HT1080 (cell line): ENCODE measurements at places on chromosomes 7 and 10.

- DNase-seq = no peak
These were observed 7.1 kb upstream of the KCNIP2 start for GRCh38 chr10:101850749-101851148.

GRCh38 chr7:158049271-158049670 lies 538.4 kb downstream of the PTPRN2 start:
- DNase-seq = no peak

- DNase-seq = no peak
These were observed 15.7 kb downstream of the NOLC1 start for GRCh38 chr10:102167861-102168260.

DNA sequence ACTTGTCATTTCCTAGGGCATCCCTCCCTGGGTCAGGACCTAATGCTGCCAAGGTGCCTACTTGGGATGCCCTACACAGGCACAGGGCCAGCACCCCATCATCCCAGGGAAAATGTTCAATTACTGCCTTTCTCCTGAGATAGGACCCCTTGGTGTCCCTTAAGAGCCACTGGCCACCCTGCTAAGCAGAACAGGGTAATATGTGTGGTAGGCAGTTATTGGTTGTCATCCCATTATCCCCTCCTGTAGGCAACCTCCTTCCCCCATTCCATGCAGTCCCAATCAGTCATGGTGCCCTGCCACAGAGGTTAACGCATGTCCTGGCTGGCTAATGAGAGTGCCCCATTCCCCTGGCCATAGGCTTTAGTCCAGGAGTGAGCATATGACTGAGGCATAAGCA lies 53.2 kb downstream of the PRLHR start:
- DNase-seq = no peak

GRCh38 chr10:120539076-120539475 lies 82.0 kb downstream of the PLPP4 start:
- no peak for DNase-seq

- DNase-seq = no peak
These were observed 147.7 kb downstream of the WDR11 start for GRCh38 chr10:120998782-120999285.

GRCh38 chr7:147639037-147639436 lies 951.5 kb upstream of the C7orf33 start:
- no peak for DNase-seq

- no peak for DNase-seq
These were observed 769.6 kb downstream of the GRID1 start for GRCh38 chr10:85597006-85597405.

- DNase-seq = no peak
These were observed 649.2 kb downstream of the SORCS1 start for GRCh38 chr10:106515206-106515790.

DNA sequence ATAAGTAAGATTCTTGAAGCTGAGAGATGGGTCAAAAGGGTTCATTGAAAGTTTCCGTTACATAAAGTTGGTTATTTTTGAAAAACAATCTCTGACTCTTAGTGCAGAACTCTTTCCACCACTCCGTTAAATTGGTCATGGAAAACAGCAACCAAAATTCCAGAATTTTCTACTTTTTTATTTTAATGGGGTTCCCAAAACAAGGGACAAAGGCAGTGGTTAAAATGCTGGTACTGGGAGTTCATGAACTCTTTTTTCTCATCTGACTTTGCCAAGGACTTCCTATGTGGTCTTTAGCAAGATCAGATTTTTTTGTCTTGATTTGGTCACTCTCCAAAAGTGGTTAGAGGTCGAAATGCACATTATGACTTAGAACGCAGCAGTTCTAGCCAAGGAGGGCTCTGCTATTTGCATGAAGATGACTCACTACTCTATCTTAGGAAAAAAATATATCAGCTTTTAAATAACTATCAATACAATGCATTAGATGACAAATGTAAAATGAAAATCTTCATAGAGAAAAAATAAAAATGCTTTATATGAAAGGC lies 145.7 kb downstream of the REEP3 start:
- DNase-seq = peak; percentile 88

DNA sequence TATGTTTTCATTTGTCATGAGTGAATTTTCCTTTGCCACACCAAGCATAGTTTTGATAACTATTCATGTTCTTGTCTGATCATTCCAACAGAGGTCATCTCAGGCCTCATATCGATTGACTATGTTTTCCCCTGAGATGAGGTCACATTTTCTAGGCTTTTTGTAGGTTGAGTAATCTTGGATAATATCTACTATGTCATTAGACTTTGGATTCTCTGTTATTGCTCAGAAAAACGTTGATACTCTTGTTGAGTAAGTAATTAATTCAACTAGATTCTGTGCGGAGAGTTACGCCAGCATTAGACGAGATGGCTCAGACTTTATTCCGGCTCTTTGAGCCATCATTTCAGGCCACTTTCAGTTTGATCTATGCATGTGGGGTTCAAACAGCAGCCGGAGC lies 57.7 kb downstream of the KLF6 start:
- DNase-seq = no peak

DNA sequence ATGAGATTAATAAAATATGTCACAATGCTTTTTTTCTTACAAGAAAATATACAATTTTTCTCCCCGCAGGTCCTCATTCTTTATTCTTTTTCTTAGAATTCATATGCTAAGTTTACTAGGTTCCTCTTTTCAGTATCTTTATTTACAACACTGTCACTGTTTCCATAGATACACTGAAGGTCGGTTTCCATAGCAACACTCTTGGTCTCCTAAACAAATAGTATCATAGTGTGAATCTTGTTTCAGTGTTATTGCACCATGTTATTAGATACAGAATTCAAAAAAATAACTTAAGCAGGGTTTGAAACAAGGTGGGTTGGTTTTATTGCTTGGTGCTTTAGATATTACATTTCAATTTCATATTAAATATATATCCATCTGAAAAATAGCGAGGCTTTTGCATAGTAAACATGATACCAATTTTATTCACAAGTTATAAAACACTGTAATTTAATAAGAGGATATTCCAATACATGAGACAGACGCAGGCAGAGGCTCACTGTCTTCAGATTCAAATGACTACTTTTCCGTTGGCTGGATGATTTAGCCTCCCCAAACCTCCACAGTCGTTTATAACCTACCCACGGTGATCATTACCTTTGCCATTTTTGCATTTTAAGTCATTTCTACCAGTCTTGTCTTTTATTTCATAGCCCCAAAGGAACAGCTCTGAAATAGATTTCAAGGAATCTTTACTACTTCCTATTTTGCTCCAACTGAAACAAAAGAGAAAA lies 88.9 kb upstream of the KLF6 start:
- peak; percentile 31 for DNase-seq

GRCh38 chr7:74561898-74562613 lies 95.5 kb upstream of the GTF2I start:
- DNase-seq = no peak

DNA sequence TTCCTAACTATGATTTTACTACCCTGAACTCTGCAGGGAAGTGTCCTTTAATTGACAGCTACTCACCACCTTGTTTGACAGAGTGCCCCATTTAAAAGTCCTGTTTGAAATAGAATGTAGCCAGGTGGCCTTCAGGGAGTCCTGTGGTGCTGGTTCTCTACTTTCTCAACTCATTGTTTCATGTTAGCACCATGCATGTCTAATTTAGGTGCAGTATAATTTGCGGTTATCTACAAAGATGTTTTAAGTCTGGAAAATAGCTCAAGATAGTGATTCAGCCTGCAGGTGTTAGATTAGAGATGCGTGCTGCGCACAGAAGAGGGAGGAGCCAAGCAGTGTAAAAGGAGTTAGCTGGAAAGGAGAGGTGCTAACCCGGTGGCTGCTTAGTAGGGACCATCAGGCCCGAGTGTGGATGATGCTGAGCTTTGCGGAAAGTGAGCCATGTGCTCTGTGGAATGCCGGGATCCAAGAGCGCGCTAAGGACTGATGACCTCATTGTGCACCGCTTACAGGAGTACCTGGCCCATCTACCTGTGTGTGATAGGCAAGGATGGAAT lies 1.2 kb downstream of the CCM2 start:
- no peak for DNase-seq

DNA sequence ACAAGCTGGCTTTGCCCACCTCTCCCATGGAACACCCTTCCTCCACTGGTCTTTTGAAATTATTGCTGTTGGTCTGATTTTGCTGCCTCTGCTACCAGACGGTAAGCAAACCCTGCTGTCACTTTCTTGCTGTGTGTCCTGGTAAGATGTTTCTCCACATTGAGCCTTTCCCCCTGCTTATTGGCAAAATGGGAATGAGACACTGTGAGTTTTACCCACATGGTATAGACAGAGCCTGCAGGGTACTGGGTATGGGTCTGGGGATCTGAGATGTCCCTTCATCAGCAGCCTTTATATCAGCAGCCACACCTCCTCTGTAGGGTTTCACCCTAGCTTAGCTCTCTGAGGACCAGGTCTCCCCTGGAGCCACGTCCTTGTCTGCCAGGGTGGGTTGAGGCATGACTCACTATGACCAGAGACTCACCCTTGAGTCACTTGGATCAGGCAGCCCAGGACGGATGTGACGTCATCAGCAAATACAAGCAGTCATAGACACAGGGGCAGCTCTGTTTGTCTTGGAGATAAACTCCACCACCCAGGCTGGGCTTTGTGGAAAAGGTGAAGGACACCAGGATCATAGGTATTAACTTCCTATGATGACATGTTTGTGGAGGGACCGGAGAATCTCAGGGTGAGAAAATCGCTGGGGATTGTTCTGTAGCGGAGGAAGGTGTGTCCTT lies 17.9 kb upstream of the BAIAP2L1 start:
- peak; percentile 97 for DNase-seq

DNA sequence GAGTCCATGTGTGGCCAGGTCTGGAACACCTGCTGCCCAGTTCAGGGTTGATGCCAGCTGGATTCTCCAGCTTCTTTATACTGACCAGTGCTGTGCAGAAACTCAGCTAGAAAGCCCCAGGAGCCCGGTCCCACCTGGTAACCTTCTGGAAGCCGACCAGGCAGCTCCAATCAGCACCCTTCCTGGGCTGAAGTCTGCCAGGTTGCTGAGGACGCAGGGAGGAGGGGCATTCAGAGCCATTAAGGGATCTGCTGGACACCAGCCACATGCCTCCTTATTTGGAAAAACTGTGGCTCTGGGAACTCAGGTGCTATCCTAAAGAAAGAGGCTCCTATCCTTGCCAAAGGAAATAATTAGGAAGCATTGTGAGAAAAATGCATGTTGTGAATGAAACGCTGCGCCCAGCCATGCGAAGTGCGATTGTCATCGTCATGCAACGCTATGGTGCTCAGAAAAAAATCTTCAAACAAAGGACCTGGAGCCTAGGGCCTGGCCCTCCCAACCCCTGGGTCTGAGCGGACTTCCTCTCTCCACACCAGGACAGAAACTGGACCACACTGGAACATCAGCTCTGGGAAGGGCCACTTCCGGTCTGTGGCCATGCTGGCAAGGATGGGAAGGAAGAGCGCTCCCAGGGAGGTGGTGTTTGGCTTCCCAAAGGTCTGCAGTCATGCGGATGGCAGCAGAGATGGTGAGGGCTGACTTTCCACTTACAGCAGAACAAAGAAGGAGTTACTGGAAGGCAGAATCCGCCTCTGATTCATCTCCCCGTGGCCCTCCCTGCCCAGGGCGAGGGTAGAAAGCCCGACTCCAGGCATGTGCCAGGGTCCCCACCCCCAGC lies 90.1 kb downstream of the FAM53B start:
- no peak for DNase-seq

- no peak for DNase-seq
These were observed 171.5 kb downstream of the ADK start for GRCh38 chr10:74322565-74322964.

- DNase-seq = no peak
These were observed 36.5 kb downstream of the EMX2 start for GRCh38 chr10:117578999-117579590.

GRCh38 chr10:45418849-45419675 lies 45.0 kb downstream of the ALOX5 start:
- no peak for DNase-seq

DNA sequence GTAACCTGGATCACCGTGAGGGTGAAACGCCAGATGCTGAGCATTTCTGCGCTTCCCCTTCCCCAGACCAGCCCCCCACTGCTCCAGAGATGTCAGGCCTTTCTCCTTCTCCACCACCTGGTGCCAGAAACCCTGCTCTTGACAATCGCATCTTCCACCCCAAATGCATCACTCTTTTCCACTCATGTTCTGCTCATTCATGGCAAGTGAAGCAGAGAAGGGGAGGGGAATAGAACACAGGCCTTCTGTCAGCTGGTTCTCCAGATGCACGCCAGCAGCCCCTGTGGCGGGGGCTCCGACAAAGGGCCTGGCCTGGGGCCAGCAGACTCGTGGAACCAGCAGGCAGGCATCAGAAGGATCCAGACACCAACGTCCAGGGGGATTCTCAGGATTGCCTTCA lies 68.5 kb upstream of the SVIL start:
- DNase-seq = no peak

GRCh38 chr10:127118034-127118433 lies 78.4 kb downstream of the INSYN2A start:
- DNase-seq = peak; percentile 20

DNA sequence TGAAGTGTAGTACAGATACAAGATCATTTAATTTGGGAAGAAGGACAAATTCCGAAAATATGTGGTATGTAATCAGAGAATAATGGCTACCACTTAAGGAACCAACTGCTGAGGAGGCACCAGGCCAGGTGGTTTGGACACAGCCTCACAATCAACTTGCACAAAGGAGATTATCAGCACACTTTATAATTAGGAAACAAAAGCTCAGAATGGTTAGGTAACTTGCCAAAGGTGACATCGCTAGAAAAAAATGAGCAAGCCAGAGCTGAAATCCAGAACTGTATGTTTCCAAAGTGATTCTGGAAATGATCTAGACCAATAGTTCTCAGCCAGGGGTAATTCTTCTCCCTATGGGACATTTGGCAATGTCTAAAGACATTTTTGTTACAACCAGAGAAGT lies 36.6 kb downstream of the ERCC6 start:
- no peak for DNase-seq
